Hippocampal formation (tissue), 2 donors: ENCODE measurements at places on chromosomes 1 and 21.

DNA sequence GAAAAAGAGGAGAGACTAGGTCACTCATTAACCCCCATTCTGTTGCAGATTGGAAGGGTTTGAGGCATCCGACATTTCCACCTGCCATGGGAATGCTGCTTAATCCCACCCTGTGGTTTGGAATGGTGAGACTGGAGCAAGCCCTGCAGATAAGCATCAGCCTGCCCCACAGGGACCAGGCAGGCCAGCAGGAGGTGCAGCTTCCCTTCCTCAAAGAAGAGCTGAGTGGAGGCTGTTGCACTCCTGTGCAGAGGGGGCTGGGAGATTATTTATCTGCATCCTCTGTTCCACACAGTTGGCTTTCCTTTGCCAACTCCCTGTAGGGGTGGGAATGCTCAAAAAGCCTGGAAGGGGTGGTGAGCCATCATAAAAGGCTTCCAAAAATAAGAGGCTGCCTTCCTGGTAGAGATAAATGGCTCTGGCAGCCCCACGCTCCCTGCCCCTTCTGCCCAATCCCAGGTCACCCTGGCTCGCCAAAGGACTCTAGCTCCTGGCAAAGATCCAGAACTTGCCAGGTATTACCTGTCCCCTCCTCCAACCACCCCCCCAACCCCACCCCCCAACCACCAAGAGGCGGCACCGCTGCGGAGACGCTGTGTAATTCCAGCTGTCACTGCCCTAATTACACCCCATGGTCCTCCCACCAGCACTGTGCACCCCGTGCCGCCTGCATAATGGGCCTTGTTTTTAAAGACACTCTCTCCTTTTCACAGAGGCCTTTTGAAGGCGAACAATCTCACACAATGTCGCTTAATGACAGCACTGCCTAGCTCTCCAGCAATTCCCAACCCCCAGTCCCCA lies 83.0 kb upstream of the ZC3H12A start:
- no peak for DNase-seq

- no peak for DNase-seq
These were observed 43.4 kb upstream of the GPR88 start for GRCh38 chr1:100494393-100495084.

DNA sequence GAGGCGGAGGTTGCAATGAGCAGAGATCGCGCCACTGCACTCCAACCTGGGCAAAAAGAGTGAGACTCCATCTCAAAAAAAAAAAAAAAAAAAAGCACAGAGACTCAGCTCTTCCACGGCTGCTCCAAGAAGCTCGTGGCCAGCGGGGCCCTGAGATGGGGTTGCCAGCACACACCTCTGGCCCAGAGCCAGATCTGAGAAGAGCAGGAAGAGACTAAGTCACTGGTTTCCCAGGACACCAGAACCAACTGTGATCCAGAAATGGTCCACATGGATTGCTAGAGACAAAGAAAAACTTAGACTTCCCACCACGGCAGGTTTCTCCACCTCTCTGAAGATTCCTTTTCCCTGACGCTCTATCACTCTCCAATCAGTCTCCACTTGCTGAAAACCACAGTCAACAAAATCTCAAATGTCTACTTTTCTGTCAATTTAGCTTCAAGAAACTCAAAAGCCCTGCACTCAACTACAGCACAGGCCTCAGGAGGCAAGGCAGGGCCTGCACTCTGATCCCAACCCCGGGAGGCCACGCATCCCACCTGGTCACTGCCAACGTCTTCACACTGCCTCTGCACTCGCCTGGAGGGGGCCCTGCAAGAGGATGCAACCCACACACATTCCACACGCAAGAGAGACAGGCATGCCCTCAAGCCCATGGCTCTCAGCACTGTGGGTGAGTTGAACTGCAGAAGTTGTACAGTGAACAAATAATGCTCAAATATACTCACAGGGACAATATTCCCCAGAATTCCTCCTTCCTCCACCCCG lies 79.0 kb downstream of the NPHP4 start:
- DNase-seq, result no peak

DNA sequence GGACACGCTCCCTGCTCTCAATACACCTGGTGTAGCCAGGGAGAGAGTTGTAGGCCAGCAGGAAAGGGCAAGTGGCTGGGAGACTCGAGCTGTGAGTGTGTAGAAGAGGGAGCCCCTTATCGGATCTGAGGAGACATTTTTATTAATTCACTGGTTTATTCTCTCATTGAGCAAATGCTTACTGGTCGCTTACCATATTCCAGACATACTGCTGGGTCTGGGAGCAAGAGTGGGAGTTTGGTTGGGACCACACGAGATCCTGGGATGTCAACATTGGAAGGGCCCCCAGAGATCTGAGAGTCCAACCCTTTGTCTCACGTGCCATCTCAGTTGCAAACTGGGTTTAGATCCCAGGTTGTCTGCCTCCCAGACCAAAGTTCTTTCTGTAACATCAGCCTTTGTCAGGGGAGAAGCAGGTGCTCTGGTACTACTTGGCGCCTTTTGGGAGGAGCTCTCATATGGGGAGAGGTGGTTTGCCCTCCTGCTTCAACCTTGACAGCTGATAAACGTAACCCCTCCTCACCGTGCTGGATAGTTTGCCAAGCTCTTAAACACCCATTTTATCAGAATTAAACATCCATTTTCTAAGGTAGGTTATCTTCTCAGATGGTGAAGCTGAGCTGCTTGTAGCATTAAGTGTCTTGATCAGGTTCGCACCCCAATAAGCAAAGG lies 742 bp downstream of the TMEM222 start:
- DNase-seq, result no peak

GRCh38 chr21:39161064-39161463 lies 22.2 kb downstream of the PSMG1 start:
- DNase-seq, result no peak

DNA sequence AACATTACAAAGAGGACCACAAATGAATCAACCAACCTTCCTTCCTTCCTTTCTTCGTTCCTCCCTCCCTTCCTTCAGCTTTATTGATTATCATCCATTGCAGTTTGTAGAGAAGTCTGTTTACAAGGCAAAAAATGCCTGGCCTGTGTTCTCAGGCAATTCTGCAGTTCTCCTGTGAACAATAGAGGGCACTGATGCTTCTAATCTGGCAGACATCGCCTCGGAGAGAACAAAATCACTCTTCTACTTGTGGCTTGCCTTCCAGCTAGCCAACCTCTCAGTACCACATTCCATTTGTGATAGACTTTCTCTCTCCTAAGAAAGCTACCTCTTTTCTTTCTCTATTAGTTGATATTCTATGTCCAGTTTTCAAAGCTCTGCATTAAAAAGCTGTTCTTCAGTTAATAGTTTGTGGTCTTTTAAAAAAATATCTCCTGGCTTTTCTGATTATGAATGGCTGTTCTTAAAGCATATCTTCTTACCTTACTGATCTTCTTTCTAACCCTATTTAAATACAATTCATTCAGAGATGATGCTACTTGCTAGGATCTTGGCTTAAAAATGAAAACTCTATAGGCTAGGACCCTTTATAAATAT lies 26.9 kb upstream of the ESRRG start:
- peak; percentile 22 for DNase-seq

- DNase-seq, result no peak
These were observed 340.7 kb downstream of the ADGRL2 start for GRCh38 chr1:82141390-82141789.

- DNase-seq, result no peak
These were observed 44.7 kb upstream of the FMO2 start for GRCh38 chr1:171140401-171140800.

- DNase-seq, result no peak
These were observed 3.4 kb downstream of the AP4B1 start for GRCh38 chr1:113901191-113901590.

GRCh38 chr1:177392336-177392735 lies 221.6 kb downstream of the BRINP2 start:
- DNase-seq, result no peak

DNA sequence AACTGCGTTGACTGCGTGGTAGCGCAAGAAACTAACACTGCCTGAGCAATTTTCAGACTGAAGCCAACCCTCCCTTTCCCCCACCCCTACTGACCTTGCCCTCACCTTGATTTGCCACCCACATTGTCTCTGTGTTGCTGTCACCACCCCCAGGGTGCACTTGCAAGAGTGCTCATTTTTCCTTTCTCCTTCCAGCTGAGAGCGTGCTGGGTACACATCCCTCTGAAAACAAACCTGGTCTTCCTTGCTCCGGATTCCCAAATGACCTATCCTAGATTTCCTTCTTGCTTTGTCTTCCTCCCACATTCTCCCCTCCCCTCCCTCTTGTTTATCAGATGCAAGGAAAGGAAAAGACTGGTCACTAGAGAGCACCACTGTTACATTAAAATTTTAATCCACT lies 24.2 kb downstream of the MPZ start:
- no peak for DNase-seq

GRCh38 chr21:40752125-40752524 lies 94.8 kb downstream of the DSCAM start:
- DNase-seq, result no peak

DNA sequence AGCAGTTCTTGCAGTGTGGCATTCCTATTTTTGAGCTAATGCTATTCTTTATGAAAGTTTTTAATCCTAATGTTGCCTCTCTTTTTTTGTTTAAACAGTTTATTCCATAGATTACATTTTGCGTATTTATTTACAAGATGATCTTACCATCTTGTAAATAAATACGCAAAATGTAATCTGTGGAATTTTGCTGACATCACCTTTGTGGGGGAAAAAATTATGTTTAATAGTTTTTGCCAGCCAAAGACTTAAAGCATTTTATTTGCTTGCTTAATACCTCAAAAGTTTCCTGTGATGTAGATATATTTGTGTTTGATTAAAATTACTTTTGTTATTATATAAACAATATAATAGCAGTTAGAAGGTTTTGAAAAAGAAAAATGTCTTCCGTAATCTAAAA lies 15.3 kb downstream of the CDC7 start:
- DNase-seq, result no peak

- no peak for DNase-seq
These were observed 4.8 kb downstream of the SLC27A3 start for GRCh38 chr1:153779781-153780541.

DNA sequence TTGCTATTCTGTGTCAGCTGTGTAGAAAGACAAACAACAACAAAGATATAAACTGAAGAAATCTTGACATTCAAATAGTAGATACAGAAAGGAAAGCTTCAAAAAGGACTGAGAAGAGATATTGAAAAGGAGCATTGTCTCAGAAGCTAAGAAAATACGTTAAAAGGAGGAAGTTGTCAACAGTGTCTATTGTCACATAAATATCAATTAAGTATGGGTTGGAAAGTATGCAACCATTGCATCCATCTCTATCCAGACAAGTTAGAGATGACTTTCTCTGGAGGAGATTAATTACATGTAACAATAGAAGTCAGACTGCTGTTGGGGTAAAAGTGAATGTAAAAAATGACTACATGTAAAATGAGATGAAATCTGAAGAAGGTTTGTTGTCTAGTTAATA lies 29.7 kb upstream of the BRINP3 start:
- no peak for DNase-seq

DNA sequence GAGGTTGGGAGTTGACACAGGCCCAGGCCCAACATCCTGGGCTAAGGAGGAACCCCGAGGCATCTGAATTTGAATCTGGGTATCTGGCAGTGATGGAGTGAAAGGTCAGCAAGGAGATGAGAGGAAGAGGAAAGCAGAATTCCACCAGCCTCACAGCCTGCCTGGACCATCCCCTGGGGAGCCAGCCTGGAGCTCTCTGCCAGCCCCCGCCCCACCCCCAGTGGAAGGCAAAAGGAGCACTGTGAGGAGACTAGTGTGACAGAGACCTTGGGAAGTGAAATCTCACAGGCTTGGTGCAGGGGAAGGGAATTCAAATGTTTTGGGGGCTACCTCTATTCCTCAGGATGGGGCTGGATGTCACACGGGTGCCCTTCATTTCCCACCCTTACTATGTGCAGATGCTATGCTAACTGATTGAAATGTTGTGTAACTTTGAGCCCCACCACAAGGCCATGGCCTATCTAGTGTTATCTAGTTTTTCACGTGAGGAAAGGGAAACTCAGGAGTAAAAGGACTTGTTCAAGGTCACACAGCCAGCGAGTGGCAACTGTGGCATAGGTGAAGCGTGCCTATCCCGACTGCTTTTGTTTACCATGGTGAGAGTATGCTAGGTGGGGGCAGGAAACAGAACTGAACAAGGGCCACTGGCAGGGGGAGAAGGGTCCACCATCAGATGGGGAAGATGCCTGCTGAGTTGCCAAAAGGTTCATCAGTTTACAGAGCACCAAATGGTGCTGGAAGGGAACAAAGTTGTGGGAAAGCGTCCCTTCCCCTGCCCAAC lies 29.8 kb downstream of the AHDC1 start:
- no peak for DNase-seq

GRCh38 chr1:204520834-204521709 lies 4.9 kb downstream of the MDM4 start:
- DNase-seq, result no peak

DNA sequence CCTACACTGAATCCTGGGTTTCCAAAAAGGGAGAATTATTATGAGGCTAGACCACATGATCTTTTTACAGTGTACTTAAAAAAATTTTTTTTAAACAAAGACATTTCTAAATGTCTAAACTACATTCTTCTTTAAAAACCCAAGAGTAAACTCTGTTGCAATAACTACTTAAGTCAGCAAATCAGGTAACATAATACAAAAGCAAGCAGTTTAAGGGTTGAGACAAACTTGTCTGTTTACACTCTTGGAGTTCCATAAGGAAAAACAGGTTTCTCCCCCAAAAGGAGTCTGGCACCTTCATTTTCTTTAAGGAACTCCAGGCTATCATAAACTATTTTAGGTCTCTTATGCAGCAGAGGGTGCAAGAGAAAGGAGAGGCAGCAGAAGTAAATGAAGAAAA lies 12.5 kb upstream of the ANKRD45 start:
- no peak for DNase-seq

DNA sequence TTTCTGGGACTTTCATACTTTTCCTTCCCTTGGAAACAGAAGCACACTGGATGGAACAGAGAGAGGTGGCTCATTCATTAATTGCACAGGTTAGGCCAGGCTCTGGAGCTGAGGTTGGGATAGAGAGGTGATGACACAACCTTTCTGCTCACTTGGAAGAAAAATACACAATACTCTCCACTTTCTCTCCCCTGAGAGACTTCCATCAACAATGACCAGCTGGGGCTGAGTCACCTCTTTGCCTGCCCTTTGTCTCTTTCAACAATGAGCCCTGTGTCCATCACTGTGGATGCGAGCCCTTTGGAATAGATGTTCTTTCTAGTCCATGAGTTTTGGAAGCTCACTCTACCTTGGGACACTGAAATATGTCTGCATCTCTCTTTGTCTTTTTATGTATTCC lies 43.1 kb downstream of the ATP2B4 start:
- peak; percentile 52 for DNase-seq

DNA sequence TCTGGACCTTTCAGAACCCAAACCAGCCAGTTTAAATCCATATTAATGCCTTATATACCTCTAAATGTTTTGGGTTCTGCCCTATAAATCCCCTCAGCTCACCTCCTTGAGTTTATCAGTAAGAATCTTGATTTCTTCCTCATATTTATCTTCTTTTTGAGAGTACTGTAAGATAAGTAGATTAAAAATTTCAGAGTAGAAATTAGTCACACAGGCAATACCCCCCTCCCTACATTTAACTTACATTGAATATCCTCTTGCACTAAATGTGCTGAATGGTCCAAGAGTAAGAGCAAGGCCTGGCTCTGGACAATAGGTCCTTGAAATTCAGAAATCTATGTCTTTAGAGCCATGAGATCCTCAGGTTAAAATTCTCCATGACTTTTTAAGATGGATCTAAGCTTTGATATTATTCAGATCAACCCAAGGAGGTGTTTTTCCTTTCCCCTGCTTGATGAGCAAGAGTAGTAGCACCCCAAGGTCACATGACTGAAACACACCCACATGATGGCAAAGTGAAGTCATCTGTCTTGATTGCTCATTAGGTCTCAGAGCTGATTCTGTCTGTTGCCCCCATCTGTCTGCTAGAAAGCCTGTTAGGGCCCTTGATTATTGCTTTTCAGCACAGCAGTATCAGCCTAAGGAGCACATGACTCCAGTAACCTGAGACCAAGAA lies 15.8 kb upstream of the NUP210L start:
- no peak for DNase-seq
